ENCODE measurements at places on chromosomes 16 and 17.
A peak's percentile ranks its signal among the peaks of the same experiment; 100 is the strongest.

DNA sequence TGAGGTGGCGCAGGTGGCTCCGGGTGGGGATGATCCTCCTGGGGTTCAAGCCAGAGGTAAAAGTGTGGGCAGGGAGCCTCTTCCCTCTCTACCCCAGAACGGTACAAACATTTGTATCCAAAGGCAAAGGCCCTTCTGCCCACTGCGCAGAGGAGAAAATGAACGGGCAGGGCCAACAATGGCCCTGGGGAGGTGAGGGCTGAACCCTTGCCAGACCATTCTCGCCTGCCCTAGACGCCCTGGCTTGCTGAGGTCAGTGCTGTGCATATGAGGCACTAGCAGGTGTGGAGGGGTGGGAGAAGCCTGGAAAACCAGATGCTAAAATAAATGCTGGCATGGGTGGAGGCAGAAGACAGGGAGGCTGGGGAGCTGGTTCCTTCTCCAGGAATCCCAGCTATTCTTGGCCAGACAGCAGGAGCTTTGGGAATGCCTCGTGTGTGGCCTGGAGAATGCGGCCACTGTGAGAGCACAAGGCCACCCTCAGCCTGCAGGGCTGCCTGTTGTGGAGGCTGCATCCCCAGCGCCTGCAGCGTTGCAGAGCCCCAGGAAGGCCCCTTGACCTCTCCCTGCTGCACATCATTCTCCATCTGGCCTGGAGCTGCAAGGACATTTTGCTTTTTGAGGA lies 4.5 kb downstream of the C17orf50 start:
- no peak for DNase-seq

- DNase-seq, result no peak
Measured at GRCh38 chr16:12972246-12972645, 70.8 kb downstream of the SHISA9 start.

- DNase-seq, result no peak
Measured at GRCh38 chr17:79414063-79414792, 196.6 kb downstream of the RBFOX3 start.

DNA sequence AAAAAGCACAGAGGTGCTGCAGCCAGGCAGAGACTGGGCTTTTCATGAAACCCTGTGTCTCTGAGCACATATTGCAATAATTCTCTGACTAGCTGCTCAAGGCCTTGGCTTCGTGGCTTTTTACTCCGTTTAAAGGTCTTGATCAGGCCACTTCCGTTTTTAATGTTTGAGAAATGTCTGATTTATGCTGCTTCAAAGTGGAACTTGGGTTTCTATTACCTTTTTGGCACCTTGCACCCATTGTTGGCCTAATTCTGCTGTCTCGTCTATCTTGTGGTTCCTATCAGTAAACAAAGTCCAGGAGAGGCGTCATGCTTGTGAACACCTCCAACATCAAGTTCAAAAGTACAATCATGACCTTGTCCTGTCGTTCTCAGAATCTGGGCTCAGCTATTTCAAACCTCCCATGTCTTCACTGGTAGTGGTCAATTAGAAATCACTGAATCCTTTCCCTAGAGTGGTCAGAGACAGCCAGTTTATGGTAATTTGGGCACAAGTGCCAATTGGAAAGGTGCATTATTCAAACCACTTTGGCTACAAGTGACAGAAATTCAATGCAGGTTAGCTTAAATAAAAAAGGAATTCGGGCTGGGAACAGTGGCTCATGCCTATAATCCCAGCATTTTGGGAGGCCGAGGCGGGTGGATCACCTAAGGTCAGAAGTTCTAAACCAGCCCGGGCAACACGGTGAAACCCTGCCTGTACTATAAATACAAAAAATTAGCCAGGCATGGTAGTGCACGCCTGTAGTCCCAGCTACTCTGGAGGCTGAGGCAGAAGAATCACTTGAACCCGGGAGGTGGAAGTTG lies 33.3 kb upstream of the METTL9 start:
- peak; percentile 58 for DNase-seq

- DNase-seq, result no peak
Measured at GRCh38 chr16:88804173-88804551, 573 bp downstream of the CDT1 start.

All from CD8-positive, alpha-beta memory T cell (primary cell).